Heart right ventricle (tissue), 16 donors: ENCODE measurements at places on chromosomes 4 and X.
A peak's percentile ranks its signal among the peaks of the same experiment; 100 is the strongest.

DNA sequence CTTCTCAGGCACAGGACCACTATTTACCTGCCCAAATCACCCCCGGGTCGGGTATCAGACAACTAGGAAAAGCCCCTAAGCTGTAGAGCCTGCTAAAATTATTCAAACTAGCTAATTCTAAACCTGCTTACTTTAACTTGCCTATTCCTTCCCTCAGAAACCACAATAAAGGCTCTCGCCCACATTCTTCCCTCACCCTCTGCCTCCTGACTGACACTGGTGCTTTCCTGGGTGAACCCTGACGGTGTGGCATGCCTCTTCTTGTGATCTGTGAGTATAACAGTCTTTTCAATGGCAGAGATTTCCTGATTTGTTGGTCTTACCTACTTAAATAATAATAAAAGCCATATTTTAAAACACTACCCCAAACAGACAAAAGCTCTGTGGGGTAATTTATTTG lies 242.1 kb upstream of the ZCCHC13 start:
- DNase-seq = no peak

- no peak for DNase-seq
Observed at GRCh38 chrX:111254896-111255693, 15.2 kb downstream of the CAPN6 start.

- peak; percentile 78 for DNase-seq
Observed at GRCh38 chr4:11428899-11429698, 405 bp upstream of the HS3ST1 start.

- DNase-seq = no peak
Observed at GRCh38 chr4:188242041-188242440, 102.8 kb downstream of the TRIML1 start.

- no peak for DNase-seq
Observed at GRCh38 chrX:119682019-119682989, 10.7 kb downstream of the SEPTIN6 start.

DNA sequence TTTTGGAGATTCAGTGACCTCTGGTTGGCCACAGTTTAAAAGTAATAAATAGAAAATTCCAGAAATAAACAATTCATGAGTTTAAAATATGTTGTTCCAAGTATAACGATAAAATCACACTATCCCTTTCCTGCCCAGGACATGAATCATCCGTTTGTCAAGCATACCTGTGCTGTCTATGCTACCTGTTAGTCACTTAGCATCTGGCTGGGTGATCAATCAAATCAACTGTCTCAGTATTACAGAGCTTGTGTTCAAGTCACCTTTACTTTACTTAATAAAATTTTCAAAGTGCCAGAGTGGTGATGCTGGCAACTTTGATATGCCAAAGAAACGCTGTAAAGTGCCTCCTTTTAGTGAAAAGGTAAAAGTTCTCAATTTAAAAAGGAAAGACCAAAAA lies 979.5 kb upstream of the NDST4 start:
- DNase-seq = no peak

GRCh38 chr4:100483796-100484195 lies 34.0 kb downstream of the EMCN start:
- DNase-seq = no peak

DNA sequence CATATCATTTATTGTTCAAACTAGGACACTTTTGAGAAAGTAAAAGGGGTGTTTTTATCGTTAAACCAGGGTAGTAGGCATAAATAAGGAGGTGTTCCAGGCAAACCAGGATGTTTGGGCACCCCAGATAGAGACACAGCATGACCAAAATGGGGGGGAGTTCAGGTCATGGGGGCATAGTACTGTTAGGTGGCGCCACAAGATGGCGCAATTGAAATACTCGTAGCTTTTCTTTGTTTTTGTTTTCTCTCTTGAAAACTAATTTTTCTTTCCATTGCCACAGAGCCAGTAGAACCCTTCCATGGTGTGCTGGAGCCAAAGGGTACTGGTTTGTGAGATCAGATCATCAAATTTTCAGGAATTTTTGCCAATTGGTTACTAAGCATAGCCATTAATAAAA lies 283.4 kb downstream of the BCOR start:
- DNase-seq = no peak

DNA sequence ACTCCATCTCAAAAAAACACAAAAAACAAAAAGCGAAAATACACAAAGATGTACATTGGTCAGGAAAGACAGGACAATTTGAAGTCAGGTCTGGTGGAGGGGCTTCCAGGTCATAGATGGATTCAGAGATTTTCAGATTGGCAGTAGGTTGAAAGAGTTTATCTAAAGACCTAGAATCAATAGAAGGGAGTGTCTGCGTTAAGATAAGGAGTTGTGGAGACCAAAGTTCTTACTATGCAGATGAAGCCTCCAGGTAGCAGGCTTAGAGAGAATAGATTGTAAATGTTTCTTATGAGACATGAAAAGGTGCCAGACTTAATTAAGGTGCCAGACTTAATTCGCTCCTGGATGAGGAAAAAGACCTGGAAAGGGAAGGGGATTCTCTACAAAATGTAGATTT lies 6.9 kb upstream of the RPS3A start:
- DNase-seq = no peak

GRCh38 chr4:96736352-96736889 lies 896.5 kb downstream of the PDHA2 start:
- no peak for DNase-seq

- DNase-seq = no peak
Observed at GRCh38 chr4:85489273-85489981, 14.5 kb downstream of the ARHGAP24 start.
